AG09309 (cell line): ENCODE measurements at places on chromosomes 5 and 9.

DNA sequence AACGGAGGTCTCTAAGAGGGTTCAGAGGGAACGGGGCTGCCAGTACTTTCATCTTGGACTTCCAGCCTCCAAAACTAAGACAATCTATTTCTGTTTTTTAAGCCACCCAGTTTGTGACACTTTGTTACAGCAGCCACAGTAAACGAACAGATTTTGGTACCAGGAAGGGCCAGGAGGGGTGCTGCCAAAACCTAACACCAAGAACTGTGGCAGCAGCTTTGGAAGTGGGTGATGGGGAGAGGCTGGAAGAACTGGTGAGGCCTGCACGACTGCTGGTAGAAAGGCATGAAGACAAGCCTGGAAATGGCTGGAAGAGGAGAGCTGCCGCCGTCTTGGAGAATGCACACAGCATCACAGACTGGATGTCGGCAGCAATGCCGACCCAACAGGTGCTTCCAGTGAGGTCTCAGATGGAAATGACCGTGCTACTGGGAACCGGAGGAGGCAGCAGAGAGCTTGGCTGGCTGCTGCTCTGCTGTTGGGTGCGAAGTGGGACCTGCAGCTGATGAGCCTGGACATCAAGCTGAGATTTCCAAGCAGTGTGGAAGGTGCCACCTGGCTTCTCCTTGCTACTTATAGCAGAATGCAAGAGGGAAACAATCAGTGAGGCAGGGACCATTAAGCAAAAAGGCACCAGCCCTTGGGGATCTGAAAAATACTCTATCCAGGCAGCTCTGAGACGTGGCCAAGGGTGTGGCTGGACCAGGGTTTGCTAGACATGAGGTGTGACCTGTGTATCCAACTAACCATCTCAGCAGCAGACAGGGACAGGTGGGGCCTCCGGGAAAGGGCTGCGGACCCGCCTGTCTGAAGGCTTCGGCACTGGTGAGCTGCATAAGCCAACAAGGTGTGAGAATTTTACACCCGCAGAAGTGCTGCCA lies 4.7 kb upstream of the TMEM210 start:
- DNase-seq, result no peak

GRCh38 chr5:138953387-138954256 lies 78.5 kb upstream of the LRRTM2 start:
- peak; percentile 10 for DNase-seq

DNA sequence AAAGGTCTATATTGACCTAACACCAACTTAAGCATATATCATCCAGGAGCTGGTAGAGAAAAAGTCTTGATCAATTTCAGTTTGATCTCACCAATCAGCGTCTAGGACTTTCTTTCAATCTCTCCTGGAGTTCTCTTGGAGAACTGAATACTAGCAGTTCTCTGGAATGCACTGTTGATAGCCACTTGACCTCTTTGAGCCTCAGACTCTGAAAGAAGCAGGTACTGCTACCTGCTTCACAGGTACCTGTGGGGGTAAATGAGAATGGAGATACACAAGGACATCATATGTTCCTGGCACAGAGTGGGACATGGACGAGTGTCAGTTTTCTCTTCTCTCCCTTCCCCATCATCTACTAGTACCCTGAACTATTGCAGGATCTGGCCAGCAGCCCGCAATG lies 16.0 kb downstream of the CMYA5 start:
- DNase-seq, result no peak

- no peak for DNase-seq
Measured at GRCh38 chr5:74838262-74838661, 27.9 kb downstream of the FAM169A start.

GRCh38 chr9:109108318-109108717 lies 11.4 kb downstream of the TMEM245 start:
- DNase-seq, result no peak

- DNase-seq, result peak; percentile 33
Measured at GRCh38 chr5:142053426-142054151, 40.8 kb upstream of the GNPDA1 start.

DNA sequence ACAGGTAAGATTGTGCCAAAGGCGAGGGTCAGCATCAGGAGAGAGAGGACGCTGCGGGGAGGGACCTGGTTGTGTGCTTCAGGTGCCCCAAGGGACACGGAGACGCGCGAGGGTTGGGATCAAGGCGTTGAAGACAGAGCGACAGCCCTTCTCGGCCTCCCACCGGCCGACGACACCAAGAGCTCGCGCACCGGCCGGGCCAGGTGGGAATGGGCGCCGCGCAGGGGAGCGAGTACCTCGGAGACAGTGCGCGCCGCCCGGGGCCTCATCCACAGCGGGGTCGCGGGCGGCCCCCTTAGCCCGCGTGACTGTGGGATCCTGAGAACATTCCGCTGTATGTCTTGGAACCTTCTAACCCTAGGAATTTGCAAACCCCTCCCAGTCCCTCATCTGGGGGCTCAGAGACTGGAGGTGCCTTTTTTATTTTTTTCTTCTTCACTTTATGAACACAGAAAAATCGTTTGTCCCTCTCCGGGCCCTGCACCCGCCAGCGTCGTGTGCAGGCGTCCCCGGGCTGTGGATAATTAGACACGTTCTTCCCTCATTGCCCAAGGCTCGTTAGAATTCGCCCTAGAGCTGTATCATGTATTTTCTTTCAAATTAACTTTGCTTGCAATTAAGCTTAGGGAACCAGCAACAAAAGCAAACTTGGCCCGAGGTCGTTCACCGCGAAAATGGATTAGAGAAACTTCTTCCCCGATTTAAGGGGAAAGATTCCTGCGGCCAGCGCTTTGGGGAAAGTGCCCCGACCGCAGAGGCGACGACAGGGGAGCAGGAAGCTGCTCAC lies 4.8 kb downstream of the FOXE1 start:
- DNase-seq, result no peak

- no peak for DNase-seq
Measured at GRCh38 chr9:133532937-133533668, 1.4 kb upstream of the ADAMTSL2 start.
